NCI-H1417 (cell line): ENCODE measurements at places on chromosomes 4 and X.

DNA sequence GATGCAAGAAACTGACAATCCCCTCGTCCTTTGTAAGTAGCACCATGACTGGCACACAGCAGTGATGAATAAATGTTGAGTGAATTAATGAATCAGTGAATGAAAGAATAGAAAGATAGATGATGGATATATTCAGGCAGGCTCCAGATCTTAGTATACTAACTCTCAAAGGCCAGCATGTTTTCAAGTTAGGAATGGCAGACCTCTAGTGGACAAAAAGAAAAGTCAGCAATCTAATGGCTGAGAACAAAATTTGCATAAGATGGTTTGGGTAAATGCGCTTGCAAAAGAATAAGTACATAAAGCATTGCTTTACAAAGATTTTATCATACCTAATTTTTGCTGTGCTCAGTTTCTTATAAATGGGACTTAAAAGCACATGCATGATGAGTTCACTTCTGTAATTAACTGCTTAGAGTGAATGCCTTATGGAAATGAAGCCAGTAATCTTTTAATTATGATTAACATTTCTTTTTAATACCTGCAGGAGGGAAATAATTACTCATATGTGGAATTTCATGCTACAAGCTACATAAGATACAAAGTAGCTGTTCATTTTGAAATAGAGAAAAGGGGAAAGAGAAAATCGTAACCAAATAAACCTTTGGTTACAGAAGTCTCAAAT, 126.9 kb upstream of the GPRIN3 start:
- peak; percentile 75 for DNase-seq

GRCh38 chr4:98996765-98997068, 1.2 kb downstream of the METAP1 start:
- DNase-seq, result no peak

DNA sequence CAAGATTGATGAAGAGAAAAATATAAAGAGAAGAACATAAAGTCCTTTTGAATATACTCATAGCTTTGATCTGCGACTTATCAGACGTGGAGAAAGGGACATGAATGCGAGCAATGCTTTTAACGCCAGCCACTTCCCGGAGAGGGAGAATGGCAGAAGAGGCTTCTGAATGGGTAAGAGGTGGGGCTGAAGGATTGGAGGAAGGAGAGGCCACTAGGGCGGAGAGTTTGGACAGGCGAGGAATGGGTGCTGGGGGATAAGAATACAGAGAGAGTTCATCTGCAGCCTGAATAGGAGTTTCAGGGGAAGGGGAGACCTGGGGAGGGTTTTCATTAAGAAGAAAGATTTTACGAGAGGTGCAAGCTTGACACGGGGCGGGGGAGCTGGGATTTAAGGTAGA, 2534.9 kb downstream of the PCDH7 start:
- DNase-seq, result no peak

- DNase-seq, result no peak
Measured at GRCh38 chr4:48472794-48473193, 10.3 kb upstream of the SLC10A4 start.

- no peak for DNase-seq
Measured at GRCh38 chr4:96379524-96379923, 539.6 kb downstream of the PDHA2 start.

- no peak for DNase-seq
Measured at GRCh38 chr4:173794662-173795061, 264.6 kb upstream of the HAND2 start.

DNA sequence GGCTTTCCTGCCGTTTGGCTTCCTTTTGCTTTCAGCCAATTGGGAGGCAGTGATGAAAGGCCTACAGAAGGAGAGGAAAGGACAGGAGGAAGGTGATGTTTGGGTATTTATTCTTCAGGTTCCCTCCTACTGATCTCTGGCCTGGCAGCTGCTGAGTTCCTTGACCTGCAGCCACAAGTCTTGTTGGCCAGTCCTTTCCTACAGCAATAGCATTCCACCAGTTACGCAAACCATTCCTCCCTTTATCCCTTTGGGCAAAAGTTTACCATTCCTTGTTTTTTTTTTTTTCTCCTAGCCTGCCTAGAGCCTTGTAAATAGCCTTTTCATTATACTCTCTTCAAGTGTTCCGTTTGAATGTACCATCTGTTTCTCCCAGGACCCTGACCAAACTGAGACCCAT, 198.1 kb upstream of the FTHL17 start:
- DNase-seq, result no peak

DNA sequence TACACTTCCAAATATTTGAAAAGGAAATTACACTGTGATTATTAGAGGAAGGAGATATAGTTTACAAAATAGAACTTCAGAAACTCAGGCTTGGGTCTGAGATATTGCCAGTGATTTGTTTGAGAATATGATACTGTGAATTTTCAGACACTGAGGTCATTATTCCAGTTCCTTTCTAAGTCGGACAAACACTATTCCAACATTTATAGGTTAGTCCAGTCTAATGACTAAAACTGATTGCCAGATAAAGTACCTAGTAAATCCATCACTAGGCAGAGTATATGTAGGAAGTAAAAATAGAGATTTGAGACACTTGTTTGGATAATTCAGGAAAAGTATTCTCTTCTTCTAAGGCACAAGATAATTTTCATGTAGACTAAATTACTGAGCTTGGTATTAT, 13.2 kb downstream of the MTTP start:
- no peak for DNase-seq

DNA sequence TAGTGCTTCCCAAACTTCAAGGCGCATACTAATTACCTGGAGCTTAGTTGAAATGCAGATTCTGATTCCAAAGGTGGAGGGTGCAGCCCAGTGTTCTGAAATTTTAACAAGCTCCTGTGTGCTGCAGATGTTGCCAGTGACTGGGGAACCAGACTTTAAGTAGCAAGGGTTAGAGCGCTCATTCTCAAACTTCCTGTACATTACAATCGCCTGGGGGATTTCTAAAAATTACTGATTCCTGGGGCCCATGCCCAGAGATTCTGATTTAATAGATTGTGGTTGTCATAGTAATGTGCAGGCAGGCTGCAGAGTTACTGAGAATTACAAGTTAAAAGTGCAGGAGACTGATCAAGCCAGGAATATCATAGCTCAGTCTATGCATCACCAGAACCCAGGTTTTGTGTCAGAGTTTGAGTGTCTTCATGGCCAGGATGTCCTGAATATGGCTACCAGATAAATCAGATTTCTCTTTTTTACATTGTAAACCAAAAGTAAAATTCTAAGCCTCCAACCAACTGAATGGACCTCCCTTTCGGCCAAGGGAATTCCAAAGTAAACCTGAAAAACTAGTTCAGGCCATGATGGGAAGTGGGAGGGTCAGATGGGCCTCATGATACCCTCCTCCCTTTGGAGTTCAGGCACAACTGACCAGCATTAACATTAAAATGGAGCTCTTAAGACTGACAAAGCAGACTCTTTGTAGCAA, 121.6 kb downstream of the ATXN3L start:
- DNase-seq, result no peak

- no peak for DNase-seq
Measured at GRCh38 chr4:159002950-159003349, 99.9 kb upstream of the RAPGEF2 start.

DNA sequence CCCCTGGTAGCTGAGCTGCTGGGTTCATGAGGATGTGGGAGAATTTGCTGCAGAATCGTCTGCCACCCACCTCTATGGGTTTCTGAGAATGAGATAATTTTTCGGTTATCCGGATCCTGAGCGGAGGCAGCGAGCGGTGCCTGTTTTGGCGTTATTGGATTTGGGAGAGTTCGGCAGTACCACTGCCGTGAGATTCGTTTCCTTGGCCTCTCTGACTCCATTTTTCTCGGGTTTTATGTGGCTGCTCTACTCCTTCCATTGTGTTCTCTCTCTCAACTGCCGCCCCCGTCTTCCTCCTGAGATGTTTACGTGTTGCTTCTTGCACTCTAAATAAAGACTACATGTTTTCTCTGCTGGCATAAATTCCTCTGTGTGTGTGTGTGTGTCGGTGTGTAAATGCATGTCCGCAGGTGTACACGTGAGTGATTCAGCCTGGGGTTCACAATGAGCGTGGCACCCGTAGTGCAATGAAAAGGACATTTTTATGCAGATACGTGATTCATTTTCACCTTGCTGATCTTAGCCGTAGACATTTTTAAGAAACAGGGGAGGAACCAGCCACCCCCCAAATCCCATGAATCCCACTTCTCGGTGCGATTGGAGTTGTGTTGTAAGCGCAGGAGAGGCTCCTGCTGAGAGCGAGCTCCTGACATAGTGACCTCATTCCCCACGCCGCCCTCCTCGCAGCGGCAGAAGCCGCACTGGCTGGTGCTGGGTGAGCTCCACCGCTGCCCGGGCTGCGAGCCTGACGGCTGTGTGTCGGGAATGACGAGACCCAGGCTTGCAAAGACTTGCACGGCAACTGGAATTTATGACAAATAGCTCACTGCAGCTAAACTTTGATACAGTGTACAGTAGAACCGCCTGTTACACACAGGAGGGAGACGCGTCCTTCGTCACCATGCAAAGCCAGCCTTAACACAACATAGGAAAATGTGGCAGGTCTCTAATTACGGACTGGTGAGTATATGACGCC, 82.2 kb downstream of the STOX2 start:
- no peak for DNase-seq

DNA sequence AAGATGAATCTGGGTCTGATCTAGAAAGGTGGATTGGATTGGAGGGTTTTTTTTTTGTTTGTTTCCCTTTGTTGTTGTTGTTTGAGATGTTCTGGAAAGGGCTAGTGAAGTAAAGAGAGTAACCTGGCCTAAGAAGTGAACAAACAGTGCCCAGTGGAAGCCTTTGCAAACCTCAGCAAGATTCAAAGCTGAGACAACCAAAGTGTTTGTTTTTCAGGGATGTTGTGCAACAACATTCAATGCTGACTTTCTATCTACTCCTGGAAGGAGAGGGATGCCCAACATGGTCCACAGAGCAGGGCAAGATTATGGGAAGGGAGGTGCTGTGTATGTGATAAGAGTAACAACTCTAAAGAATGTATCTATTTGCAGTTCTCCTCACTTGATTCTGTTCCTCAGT, 11.3 kb downstream of the BEX1 start:
- DNase-seq, result no peak

- no peak for DNase-seq
Measured at GRCh38 chr4:102447413-102447812, 53.7 kb upstream of the NFKB1 start.

DNA sequence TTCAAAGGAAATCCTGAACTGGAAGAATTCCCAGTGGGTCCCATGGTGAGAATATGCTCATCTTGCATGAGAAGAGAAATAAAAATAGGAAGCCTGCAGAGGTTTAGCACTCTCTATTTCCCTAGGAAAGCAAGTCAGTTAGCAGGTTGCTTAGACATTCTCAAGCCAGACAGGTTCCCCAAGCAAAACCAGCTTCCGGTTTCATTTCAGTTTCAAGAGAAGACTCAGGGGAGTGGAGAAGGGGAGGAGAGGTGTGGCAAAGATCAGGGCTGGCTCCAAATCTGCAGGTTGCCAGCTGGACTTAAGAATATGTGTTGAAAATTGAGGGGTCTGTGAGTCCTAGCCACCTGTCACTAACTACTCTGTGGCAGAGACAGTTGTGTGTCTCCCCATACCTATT, 107.5 kb downstream of the CLNK start:
- DNase-seq, result no peak

DNA sequence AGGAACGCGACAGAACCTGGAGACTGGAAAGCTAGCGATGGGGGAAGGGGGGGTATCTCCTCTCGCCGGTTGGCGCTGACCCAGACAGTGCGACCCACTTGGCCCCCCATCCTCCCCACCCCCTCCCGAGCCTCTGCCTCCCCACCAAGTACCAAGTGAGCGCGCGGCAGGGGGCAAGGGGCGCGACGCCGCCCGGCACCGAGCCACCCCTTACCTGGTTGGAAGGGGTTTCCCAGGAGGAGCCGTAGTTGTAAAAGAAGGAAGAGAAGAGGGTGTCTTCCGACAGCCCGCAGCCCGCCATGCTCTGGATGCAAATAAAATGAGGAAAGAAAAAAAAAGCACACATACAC, 112.2 kb downstream of the DHX15 start:
- peak; percentile 51 for DNase-seq

DNA sequence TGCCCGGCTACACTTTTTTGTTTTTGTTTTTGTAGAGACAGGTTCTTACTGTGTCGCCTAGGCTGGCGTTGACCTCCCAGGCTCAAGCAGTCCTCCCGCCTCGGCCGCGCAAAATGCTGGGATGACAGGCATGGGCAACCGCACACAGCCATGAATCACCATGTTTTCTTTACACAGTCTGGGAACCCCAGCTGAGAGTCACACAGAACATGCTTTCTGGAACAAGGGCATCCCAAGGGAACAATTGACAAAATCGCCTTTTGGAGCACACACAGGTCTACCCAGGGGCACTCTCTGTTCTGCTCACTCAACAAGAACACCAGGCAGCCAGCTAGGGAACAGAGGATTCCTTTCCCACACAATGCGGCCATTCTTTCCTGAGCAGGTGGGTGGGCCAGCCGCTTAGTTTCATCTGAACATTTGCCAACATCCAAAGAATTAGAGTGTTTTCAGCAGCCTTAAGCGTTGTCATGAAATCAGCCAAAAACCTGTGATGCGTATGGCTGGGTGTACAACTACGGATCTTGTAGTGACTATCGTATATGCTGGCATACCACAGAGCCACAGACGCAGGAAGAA, 15.7 kb downstream of the PRKX start:
- DNase-seq, result peak; percentile 78

DNA sequence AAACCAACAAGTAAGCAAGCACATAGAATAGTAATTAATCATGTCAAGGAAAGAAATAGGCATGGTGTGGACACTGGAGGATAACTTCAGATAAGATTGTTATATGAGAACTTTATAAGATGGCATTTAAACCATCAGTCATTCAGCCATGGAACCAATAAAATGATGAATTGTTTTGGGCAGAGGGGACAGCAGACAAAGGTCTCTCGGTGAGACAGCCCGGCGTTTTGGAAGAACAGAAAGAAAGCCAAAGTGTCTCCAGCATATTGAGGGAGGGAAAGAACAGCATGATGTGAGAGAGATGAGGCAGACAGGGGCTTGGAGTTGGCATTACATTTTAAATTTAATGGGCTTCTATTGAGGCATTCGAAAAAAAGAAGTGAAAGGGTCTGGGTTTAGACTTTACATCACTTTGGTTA, 883 bp upstream of the PPM1K start:
- DNase-seq, result no peak

DNA sequence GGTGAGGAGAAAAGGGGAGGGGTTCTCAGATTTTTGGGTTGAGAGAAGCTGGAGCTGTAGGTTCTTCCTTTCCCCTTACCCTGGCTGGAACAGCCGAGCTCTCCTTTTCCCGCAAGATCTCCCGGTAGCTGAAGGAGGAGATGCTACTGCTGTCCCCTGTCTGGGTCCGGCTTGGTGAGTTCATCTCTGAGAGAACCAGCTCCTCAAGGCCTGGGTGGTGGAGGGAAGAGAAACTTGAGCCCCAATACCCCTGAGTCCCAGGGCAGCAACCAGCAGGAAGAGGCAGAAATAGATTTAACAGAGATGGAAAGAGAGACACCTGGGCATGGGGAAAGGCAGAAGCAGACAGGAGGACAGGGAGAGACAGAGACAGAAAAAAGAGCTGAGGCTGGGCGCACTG, 6.6 kb upstream of the KCND1 start:
- DNase-seq, result no peak

DNA sequence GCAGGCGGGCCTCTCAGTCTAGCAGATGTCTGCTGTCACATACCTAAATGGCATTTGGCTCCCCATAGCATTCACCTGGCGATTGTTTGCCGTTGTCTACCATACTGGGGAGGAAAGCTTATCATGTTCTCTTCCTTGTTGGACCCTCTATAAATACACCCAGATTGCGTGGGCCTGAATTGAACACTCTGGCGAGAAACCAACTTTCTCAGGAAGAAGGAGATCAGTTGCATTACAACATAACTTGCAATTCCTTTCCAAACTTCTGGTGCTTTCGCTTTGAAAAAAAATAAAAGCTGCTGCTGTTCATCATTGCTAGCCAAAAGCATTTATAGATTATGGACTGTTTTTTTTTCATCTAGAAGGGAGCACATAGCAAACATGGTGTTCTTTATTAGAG, 230.0 kb upstream of the GPC4 start:
- no peak for DNase-seq
